ENCODE measurements at places on chromosomes 5 and 9.

DNA sequence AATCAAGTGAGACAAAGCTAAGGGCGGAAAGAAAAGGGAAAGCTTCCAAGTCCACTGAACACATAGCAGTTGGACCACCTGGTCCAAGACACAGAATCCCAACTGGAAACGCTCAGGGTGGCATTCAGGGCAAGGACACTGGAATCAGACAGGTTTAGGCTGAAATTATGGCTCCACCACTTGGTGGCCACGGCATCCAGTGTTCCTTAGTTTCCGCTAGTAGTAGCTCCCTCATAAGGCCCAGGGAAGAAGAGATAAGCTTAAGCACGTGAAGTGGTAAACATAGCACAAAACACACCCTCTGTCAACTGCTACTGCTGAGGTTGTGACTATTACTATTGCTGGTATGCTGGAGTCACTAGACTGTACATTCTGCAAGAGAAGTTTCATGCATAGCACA lies 209.4 kb downstream of the GLIS3 start:
- no peak for DNase-seq

- no peak for DNase-seq
These were observed 302.0 kb downstream of the AGTPBP1 start for GRCh38 chr9:85439791-85440190.

GRCh38 chr5:149141957-149142851 lies 911 bp downstream of the ABLIM3 start:
- DNase-seq, result no peak

DNA sequence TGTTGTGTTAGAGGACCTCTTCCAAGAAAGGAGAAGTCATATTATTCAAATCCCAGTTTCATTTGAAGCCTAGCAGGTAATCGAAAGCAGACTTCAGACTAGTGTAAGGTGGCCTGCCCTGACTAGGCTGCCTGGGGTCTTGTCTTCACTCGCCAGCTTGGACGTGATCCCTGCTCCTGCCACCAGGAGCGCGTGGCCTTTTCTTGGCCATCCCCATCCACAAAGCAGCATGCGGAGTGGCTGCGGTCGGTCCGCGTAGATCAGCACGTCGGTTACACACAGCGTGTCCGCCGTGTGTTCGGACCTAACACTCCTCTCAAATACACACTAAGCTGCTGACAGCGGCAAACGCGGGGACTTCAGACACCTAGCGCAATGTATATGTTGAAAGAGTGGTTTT lies 37.3 kb downstream of the CFAP77 start:
- DNase-seq, result no peak

GRCh38 chr5:147483188-147483790 lies 26.6 kb downstream of the DPYSL3 start:
- DNase-seq, result no peak

DNA sequence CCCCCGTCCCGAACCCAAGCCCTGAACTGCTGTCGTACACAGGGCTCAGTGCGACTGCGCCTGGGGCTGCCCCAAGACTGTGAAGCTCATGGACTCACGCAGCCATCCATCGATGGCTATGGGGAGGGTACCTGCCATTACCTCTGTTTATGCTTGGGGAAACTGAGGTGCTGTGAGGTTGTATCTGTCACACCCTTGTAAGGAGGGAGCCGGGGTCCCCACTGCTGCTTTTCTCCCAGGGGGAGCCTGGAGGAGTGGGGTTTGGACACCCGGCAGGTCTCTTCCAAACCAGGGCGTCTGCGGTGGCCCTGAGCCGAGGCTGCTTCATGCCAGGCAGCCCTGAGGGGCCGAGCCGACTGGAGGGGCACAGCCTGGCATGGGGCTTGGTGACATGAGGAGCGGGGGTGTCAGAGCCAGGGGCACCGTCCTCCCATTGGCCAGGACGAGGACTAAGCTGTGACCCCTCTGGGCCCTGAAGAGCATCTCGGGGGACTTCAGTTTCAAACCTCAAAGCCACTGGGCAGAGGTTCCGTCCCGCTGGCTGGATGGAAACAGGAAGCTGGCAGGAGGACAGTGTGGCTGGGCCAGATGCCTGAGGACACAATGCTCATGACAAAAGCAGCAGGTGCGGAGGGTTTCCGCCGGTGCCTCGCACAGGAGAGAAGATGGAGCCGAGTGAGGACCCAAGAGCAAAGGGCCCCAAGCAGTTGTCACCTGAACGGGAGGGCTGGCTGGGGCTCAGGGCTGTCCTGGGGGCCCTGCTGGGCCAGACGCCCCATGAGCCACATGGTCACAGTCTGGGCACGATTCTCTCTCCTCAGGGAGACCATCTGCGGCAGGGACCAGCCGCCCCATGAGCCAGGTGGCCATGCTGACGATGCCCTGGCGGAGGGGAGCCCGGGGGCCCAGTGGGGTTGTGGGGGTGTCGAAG lies 54.4 kb upstream of the EXOC3 start:
- DNase-seq, result no peak

GRCh38 chr5:32559921-32560320 lies 25.4 kb upstream of the SUB1 start:
- no peak for DNase-seq

- no peak for DNase-seq
These were observed 529.5 kb downstream of the AGTPBP1 start for GRCh38 chr9:85212209-85212608.

DNA sequence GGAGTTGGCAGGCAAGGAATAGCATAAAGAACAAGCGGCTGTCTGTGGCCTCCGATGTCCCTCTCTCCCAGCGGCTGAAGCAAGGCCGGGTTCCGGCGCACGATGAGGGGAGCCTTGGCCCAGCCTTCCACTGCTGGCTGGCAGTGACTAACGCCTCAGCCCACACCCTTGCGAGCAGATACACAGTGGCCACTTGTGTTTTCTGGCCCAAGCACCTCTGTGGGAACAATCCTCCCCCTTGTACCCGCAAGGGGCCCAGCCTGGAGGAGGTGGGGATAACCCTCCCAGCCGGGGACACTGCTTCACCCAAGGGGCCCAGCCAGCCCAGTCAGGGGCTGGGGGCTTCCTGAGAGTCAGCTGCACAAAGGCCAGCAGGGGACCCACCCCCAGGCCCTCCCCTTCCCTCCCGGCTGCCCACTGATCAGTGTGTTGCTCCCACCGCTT lies 23.2 kb downstream of the STK10 start:
- no peak for DNase-seq

DNA sequence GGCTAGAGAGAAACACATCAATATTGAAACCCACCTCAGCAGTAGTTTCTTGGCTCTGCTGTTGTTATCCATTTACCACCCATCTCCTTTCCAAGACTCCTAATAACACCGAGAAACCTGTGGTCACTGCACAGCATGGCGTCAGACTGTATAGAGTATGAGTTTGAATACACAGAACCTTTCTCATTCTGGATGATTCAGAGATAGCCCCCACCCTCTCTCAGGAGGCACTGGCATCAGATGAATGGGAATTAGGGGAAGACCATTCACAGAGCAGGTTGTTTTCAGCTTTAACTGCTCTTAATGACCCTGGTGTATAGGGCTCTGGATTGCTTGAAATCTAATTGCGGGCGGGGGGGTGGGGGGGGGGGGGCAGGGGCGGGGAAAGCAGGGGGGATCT lies 86.7 kb downstream of the GPR21 start:
- DNase-seq, result no peak

DNA sequence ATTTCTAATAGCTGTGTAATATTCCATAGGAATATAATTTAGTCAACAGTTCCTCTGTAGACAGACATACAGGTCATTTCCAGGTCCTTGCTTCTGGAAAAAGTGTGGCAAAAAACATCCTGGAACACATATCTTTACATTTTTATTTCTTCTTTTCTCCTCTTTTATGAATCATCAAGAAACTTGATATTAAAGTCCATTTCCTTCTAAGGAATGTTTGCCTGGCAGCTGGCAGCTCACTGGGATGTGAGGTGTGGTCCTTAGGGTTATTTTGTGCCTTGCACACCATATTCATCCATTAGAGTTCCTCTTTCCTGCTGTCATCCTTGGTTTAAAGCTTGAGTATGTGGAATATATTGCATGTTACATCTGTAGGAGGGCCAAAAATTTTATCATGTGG lies 122.0 kb downstream of the GALNT10 start:
- no peak for DNase-seq

- DNase-seq, result no peak
These were observed 403.3 kb downstream of the PLK2 start for GRCh38 chr5:58056546-58056945.

GRCh38 chr9:15416880-15417279 lies 5.8 kb upstream of the SNAPC3 start:
- DNase-seq, result peak; percentile 12

DNA sequence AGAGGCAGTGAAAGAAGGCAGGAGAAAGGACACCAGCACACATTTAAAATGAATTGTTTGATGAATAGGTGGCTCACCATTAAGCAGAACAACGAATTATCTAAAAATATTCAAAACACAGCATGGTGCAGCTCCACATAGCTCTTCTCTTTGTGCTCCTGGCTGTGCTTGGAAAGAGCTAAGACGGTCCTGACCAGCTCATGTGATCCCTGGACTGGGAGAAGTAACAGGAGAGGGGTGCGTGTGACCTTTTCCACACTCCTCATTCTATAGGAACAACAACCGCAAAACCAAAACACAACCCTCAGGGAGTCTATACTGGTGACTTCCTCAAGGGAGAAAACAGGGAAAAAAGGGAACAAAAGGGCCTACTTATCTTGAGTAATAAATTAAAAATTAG lies 140.5 kb downstream of the DIRAS2 start:
- no peak for DNase-seq

DNA sequence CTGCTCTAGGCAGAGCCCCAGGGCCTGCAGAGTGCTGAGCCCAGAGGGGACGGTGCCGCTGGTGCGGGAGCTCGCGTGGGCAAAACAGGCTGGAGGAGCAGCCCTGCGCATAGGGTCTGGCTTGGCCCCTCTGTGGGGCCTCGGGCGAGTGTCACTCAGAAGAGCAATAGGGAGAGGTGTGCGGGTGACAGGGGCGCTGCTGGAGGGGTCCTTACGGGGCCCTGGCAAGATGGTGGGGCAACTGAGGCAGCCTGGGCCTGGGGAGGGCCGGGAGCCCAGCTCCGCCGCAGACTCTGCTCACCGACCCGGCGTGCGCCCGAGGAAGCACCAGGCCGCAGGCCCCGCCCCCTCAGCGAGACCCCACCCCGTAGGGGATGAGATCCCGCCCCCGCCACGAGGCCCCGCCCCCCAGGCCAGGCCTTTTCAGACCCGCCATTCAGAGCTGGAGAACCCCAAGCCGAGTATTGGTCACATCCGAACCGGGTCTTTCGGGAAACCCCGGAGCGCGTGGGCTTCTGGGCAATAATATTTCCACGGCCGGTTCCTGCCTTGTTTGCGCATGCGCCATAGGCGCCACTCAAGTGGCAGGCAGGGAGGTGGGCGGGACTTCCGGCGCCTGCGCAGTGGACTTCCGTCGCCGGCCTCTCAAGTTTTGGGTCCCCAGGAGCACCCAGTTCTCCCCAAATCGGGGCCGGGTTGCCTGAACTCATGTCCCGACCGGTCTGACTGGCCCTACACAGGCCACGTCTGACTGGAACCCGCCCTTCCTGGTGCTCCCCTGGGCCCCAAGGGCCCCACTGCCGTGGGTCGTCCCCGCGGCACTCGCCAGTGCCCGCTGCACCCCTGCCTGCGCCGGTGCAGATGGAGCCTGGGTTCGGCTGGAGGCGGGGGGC lies 1.3 kb upstream of the RNF208 start:
- DNase-seq, result peak; percentile 87

DNA sequence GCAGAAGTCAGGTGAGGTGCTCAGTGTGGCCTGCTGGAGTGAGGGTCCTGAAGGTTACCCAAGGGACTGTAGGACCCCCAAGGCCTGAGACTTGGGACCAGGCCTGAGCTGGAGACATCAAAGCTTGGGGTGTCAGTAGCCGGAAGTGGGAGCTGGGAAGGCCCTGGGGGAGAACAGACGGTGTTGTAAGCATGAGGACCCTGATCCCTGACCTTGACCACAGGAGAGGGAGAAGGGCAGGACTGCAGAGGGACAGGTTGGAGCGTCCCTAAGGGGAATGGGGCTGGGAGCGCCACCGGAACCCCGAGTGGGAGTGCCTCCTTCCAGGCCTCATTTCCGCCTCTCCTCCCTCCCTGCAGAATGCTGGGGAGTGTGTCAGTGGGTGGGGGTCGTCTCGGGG lies 533 bp downstream of the TTC16 start:
- DNase-seq, result no peak

GRCh38 chr5:1513326-1514026 lies 10.3 kb downstream of the LPCAT1 start:
- DNase-seq, result no peak

GRCh38 chr5:171660434-171660833 lies 125.2 kb upstream of the SMIM23 start:
- DNase-seq, result no peak

DNA sequence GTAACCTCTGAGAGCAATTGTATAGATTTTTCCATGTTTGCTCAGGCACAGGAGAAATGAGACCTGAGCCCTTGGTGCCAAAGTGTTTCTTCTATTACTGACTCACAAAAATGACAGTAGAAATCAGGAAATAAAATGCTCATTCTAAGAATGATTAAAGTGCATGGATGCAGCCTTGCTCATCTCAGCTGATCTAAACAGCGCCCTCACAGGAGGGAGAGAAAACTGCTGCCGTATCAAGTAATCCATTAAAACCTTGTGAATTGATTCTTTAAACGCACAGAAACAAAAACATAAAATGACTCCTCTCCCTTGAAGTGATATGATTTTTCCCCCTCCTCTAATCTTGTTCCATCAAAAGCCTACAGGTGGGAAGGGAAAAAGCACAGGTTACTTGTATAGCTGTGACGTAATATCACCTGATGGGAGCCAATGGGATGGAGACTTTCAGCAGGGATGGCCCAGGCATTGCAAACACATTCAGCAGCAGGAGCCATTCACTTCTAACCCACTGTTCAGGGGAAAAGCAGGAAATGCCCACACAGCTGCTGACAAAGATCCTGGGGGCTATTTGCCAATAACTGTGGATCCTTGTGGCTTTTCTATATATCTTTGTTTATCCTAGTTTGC lies 76.7 kb downstream of the PLCXD3 start:
- DNase-seq, result no peak

DNA sequence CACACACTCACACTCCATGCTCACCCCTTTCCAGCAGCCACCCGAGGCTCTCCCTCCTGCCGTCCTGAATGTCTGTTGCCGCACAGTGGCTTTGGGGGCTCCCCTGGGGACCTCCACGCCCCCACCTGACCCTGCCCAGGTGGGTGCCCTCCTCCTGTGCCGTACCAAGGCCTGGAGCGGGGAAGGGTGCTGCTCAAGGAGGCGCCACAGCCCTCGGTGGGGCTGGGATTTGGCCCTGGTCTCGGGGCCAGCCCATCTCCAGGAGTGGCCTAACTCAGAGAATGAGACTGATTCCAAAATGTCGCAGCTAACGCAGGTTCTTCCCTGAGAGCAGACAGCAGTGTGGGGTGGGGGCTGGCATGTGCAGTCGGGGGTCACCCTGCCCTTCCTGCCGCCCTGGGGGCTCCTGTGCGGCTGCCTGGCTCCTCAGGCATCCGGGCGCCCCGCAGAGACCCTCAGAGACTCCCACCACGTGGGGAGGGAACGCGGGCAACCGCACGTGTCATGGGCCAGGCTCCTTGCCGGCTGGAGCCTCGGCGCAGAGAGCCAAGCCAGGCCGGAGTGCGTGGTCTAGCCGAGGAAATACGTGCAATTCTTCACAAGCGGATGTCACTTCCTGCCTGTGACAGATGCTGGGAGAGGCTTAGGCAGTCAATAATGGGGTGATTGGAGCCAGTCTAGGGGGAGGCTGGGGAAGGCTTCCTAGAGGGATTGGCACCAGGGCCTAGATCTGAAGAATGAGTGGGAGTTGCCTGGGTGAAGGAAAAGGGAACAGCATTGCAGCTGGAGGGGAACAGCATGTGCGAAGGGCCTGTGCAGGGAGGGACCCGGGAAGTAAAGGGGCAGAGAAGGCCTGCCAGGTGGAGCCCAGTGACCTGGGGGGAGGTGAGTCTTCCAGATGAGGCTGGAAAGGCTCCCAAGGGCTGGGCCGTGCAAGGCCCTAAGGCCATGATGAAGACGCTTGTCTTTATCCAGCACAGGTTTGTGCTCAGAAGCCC lies 44.1 kb downstream of the C9orf50 start:
- no peak for DNase-seq

Data from right kidney (tissue), 9 donors.